ENCODE measurements at places on chromosomes 11 and 22.

DNA sequence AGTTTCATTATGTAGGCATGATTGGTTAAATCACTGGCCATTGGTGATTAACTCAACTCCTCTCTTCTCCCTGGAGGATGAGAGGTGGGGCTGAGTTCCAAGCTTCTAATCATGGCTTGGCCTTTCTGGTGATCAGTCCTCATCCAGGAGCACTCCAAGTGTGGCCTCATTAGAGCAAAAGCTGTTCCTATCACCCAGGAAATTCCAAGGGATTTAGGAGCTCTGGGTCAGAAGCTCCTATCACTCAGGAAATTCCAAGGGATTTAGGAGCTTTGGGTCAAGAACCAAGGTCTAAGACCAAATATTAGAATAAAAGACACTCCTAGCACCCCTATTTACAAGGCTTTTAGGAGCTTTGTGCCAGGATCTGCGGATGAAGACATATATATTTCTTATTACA, 168.0 kb upstream of the BDNF start:
- no peak for DNase-seq

GRCh38 chr11:103662880-103663279, 373.6 kb upstream of the DDI1 start:
- DNase-seq: no peak

GRCh38 chr22:29300807-29301601, 5.4 kb upstream of the GAS2L1 start:
- DNase-seq: no peak

DNA sequence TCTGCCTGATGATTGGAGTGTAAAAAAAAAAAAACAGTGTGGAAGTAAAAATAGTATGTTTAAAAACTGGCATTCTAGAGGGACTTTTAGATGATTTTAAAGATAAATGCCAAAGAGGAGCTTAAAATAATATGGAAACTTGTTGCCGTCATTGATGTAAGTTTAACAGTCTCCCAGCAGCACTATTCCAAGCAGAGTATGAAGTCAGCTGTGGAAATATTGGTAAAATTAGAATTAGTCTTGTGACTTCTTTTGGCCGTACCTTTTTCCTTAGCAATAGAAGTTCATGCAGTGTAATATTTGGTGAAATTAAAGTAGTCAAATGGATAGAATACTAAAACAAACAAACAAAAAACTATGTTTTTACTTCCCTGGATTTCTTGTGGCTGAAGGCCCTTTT, 134.9 kb downstream of the METTL15 start:
- DNase-seq: no peak

- DNase-seq: no peak
These were observed 23.2 kb downstream of the MED15 start for GRCh38 chr22:20530368-20531153.

DNA sequence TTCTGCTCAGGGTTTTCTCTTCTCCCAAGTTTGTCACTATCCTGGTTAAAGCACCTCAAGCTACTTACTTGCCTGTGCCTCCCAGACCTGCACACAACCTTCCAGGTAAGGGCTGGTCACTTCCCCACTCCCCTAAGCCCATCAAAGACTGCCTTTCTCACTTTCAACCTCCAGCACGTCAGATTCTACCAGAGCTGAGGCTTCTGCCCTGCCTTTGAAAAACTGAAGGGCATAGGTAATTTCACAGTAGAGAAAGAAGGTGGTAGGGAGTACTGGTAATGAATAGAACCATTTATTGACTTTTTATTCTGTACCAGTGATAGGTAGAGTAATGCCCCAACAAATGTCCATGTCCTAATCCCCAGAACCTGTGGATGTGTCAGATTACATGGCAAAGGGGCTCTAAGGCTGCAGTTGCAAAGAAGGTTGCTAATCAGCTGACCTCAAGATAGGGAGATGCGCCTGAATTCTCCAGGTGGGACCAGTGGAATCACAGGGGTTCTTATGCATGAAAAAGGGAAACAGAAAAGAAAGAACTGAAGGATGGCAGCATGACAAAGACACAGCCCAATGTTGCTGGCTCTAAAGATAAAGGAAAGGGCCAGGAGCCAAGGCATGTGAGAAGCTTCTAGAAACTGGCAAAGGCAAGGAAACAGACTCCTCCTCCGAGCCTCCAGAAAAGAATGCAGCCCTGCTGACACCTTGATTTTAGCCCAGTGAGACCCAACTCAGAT, 89.0 kb downstream of the SLC1A2 start:
- no peak for DNase-seq

All from right lung (tissue), 10 donors.